Activated CD4-positive, alpha-beta memory T cell treated with anti-CD3 and anti-CD28 coated beads for 36 hours (primary cell): ENCODE measurements at places on chromosomes 6 and 20. TPM values are rescaled to one million over a fixed set of nuclear protein-coding genes. Genes with fewer than 3 reads are reported as not detected.

DNA sequence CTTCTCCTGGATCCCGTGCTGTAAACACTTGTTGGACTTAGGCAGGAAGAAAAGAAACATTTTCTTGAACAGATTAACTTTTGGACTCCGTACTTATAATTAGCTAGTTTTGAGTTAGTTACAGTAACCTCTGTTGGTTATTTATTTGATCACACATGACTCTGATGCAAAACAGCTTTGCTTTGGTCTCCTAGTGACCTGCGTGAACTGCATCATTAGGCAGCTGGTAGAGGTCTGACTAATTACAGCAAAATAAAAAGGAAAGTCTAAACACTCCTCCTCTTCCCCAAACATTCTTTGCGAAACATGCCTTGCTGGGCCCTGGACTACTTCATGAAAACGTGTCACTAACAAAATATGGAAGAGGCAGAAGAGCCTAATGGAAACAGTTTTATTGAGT is 61.1 kb upstream of the ZFP64 start:
- no peak for DNase-seq

The ZNF334 gene
- total RNA-seq: 2.2 TPM

DNA sequence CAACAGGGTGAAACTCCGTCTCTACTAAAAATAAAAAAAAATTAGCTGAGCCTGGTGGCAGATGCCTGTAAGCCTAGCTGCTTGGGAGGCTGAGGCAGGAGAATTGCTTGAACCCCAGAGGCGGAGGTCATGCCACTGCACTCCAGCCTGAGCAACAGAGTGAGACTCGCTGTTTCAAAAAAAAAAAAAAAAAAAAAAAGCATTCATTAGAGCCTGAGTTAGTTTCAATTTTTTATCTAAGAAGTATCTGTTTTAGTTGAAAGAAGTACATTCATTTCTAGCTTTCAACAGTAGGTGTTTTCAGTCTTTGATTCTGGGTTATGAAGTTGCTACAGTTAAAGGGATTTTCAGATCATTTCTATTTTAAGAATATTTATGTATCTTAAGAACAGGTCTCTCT is 42.2 kb downstream of the ZNF292 start:
- DNase-seq: peak; percentile 49

- no peak for DNase-seq
Observed at GRCh38 chr6:106477790-106478189, 117.3 kb downstream of the CRYBG1 start.

DNA sequence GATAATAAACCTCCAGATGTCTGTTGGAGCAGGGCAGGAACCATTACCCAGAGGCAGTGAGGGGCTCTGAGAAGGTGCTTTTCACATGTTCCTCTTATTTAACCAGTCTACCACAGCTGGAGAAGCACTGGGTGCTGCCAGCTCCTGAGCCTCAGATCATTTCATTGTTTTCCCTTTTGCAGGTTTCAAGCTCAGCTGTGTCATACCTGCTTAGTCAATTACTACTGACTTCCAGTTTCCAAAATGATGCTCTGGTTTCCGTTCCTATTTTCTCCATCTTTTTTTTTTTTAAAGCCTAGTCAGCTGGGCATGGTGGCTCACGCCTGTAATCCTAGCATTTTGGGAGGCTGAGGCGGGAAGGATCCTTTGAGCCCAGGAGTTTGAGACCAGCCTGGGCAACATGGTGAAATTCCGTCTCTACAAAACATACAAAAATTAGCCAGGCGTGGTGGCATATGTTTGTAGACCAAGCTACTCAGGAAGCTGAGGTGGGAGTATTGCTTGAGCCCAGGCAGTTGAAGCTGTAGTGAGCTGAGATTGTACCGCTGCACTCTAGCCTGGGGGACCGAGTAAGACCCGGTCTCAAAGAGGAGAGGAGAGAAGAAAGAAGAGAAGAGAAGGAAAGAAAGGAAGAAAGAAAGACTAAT is 6.7 kb downstream of the FLOT1 start:
- peak; percentile 66 for DNase-seq

- no peak for DNase-seq
Observed at GRCh38 chr6:4370066-4370465, 234.7 kb upstream of the ECI2 start.

GRCh38 chr20:20360464-20360863 is 7.4 kb upstream of the INSM1 start:
- DNase-seq: peak; percentile 59

The RUNX2 gene
- total RNA-seq: 33.4 TPM

The CRIP3 gene
- total RNA-seq: 2.0 TPM

The SLC35D3 gene
- total RNA-seq: not detected

GRCh38 chr20:11459090-11459890 is 458.4 kb upstream of the BTBD3 start:
- DNase-seq: no peak

- DNase-seq: no peak
Observed at GRCh38 chr6:38996676-38997075, 51.9 kb upstream of the GLP1R start.

- DNase-seq: no peak
Observed at GRCh38 chr20:1204576-1204975, 1.3 kb downstream of the C20orf202 start.

DNA sequence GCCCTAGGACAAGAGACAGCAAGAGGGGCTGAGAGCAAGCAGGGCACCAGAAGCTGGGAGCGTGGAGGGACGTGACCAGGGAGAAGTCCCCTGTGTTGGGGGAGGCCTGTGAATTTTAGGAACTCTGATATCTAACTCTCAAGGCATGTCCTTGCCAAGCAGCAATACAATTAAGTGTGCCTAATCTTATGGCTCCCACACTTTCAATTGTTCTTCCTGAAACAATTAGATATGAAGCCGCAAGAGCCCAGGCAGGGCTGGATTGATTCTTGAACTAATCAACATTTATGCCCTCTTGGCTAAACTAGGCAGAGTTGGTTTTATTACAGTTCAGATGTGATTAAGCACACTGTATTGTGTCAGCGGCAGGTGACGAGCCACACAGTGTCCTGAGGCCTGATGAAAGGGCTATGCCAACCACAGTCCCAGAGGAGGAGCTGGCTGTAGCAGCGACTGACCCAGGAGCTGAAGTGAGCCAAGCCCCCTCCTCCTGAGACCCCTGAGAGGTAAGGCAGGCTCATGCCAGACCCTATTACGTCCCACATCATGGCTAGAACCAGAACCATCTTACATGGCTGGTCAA is 4.2 kb upstream of the MAVS start:
- DNase-seq: no peak

DNA sequence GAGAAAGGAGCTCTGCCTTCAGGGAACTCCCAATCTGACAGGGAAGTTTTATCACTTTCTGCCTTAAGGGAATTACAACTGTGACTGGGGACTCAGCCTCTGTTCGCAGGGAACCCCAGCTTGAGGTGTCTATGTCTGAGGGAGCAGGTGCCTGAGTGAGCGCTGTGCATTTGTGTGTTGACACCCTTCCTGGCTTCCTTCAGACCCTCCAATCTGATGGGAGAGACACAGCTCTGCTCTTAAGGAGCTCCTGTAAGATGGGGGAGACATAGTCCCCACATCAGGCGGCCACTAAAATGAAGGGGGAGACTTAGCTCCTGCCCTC is 62.3 kb downstream of the MRPL14 start:
- no peak for DNase-seq
